ENCODE measurements at places on chromosomes 3 and 15.

DNA sequence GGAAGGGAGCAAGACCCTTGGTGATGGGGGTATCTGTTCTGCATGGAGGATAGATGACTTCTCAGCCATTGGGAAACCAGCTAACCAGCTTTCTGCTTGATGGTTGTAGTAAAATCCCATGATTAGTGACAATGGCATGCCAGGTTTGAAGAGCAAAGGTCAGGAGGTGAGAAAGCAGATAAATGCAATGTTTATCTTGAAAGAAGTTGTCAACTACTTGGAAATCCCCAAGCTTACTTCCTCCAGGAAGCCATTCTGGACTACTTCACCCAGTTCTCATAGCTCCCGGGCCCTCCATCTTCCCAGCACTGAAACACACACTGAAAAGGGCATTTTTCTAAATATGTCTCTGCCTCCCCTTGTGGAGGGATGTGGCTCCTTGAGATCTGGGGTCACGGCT is 51.3 kb downstream of the SMAD3 start:
- DNase-seq = no peak

DNA sequence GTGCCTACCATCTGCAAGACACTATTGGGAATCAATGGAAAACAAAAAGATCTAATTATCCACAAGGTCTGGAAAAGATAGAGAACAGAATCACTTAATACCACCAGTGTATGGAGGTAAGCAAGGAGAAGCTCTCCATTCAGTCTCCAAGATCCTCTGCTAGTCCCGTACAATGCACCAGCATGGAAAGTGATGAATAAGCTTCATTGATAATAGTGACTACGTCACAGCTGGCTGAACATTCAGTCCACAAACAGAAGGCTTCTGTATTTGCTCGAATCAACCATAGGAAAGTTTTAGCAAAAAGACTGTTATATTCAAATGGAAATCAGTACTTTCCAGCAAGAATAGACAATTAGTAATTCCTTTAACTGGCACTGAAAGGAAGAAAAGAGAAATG is 42.9 kb downstream of the IGSF11 start:
- no peak for DNase-seq

- DNase-seq = no peak
Measured at GRCh38 chr3:191217301-191217700, 18.3 kb downstream of the OSTN start.

DNA sequence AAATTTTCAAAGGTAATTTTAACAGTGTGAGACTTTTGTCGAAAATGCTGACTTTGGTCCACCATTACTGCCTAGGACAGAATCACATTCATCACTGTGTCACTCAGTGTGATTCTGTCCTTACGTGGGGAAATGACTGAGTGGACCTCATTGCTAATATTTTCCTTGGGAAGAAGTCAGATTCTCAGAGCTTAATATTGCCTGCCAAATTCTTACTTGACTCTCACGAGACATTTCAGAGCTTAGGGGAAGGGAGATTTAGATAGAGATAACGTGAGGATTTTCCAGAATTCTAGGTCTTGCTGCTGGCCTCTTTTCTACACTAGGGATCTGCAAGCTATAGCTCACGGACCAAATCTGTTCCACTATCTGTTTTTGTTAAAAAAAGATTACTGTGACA is 270.4 kb downstream of the SUCLG2 start:
- no peak for DNase-seq

GRCh38 chr15:91126080-91126479 is 26.0 kb downstream of the SV2B start:
- no peak for DNase-seq

- no peak for DNase-seq
Measured at GRCh38 chr3:44031387-44032380, 210.0 kb upstream of the TOPAZ1 start.

GRCh38 chr15:60774829-60775463 is 296.0 kb upstream of the ICE2 start:
- peak; percentile 30 for DNase-seq

- DNase-seq = no peak
Measured at GRCh38 chr3:19811689-19812088, 122.3 kb downstream of the EFHB start.

DNA sequence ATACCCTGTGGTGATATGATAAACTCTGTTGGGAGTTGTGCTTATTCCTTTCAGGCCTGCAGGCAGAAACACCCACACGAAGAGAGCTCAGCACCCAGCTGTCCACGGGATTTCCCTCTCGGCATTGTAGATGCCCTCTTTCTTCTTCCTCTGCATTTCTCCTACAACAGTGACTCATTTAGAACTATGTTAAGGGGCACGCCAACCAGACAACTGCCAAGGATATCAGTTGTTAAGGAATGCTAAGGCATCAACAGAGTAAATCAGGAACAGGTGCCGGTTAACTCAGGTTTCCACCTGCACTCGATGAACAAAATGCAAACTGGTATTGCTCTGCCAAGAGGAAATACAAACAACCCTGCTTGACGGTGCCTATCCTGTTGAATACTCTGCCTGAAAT is 270.0 kb upstream of the PEX5L start:
- DNase-seq = no peak

DNA sequence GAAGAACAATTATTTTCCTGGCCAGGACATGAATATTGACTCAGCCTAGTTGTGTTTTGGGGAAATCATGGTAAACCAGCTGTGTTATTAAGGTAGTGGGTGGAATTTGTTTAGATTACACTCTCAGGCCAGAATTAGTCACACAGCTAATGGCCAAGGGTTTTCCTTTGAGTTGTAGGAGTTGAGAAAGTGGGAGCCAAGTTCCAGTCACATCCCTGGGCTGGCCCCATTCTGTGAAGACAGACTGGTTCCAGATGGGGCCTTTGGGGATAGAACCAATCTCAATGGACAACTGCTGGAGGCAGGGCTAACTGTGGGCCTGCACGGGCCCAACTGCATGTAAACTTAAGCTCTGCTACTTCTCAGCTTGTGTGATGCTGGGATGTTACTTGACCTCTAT is 1.4 kb upstream of the RASL12 start:
- peak; percentile 97 for DNase-seq
